Stimulated activated CD4-positive, alpha-beta T cell treated with anti-CD3 and anti-CD28 coated beads, Interleukin-1b, Interleukin-23, amount 100 ng/mL, for 4 hours (primary cell): ENCODE measurements at places on chromosomes 3 and 15.
A peak's percentile ranks its signal among the peaks of the same experiment; 100 is the strongest.

GRCh38 chr15:99472416-99473145, 93.2 kb upstream of the MEF2A start:
- DNase-seq: no peak

DNA sequence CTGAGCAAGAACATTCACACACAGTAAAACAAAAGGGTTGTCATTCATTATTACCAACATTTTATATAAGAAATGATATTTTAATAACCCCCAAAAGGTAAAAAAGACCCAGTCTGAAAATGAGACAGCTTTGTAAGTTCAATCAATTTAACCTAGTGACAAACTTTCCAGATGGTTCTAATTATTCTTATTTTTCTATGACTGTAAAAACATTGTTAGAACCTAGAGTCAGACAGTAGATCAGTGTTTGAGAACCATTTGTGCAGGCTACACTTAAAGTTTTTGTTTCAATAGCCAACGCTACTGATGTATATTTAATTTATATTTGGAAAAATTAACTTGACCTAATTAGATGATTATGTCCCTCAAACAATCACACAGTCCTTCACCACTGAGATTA, 708.4 kb upstream of the CBLB start:
- DNase-seq: no peak

GRCh38 chr15:101449471-101450402, 39.8 kb downstream of the PCSK6 start:
- no peak for DNase-seq

DNA sequence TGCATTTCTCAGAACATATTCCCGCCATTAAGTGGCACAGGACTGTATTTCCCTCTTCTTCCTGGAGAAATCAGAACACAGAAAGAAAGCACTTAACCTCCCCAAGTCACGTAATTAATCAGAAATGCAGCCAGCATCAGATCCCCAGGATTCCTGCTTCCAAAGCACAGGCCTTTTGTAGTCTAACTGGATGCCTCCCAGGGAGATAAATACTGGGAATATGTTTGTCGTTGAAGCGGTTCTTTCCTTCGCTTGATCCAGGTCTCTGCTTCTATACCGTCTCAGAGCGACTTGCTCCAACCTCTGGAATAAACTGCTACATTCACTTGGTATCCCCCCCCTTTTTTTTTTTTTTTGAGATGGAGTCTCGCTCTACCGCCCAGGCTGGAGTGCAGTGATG, 198.6 kb downstream of the KBTBD8 start:
- no peak for DNase-seq

- DNase-seq: no peak
Measured at GRCh38 chr15:68330416-68330815, 52.9 kb downstream of the FEM1B start.

DNA sequence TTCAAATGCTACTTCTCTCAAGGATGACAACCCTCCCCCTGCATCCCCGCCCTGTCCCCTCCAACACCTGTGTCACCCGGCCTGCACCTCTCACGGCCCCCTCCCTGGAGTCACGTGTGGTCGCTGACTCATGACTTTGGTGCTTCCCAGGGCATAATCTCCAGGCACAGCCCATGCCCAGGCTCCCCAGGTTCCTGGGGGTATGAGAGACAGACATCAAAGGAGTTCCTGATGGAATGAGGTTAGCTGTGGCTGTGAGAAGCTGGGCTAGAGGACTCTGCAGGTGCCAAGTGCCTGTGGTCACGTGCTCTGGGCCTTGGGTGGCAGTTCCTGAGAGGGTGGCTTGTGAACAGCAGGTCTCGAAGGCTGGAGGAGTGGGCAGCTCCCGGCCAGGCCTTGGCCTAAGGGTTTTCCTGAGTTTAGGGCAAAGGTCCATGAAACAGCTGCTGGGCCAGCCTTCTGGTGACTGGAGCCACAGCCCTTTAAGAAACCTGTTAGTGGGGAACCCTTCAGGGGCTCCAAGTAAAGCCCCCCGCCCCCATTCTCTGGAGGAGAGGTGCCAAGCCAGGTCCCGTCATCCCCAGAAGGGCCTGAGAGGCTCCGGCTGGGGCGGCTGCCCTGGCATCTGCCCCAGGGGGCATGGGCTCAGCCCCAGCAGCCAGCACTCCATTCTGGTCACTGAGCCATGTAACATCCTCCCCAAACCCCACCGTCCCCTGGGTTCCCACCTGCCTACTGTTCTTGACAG, 230.0 kb downstream of the XXYLT1 start:
- DNase-seq: no peak

DNA sequence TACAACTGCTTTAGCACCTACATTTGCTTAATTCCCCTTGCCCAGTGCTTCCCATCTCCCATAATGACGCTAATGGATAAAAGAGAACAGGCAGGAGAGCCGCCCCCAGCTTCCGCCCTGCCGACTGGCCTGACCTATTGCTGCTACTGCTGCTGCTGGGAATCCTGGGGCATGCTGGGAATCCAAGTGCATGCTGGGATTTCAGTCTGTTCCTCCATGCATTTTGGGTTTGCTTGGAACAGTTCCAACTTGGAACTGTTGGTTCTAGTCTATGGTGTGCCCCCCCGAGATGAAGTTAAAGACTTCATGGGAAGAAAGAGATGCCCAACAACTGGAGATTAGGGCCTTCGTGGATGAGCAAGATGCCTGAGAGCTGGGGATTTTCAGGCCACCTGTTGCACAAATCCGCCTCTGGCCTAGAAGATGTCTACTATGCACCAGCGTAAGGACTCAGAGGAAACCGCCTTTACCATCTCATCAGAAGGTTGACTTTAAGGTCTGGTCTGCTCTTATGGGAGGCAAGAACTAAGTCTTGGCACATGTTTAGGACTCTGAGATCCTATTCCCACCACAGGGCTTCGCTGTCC, 29.0 kb downstream of the HAPLN3 start:
- no peak for DNase-seq

DNA sequence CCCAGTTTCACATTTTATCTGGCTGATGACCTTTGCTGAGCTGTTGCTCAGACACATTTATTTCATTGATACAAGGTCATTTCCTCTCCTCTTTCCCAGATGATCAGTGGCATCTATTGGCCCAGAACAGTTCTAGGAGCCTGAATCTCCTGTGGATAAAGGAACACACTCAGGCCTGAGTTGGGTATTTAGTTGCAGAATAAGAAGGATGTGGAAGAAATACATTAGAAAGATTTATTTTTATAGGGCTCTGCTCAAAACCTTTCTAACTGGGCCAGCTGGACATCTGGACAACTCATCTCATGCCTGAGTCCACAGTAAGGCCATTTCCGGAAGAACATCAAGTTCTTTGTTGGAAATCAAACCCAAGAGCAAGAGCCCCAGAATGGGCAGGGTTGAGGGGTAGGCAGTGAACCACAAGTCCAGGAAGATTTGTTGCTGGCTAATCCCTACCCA, 19.7 kb upstream of the MFGE8 start:
- DNase-seq: no peak

DNA sequence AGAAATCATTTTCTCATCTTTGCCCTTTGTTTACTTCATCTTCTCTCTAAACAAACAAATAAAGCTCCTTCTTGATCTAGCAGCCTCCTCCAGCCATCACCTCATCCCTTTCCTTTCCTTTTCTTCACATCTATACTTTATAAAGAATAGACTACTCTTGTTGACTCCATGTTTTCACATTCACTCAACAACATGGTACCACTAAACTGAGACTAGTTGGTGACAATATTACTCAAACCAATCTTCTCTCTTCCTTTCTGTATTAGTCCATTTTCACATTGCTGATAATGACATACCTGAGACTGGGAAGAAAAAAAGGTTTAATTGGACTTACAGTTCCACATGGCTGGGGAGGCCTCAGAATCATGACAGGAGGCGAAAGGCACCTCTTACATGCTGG, 324.7 kb downstream of the SOX2 start:
- DNase-seq: no peak

GRCh38 chr15:85759376-85759775, 35.3 kb downstream of the KLHL25 start:
- DNase-seq: no peak

DNA sequence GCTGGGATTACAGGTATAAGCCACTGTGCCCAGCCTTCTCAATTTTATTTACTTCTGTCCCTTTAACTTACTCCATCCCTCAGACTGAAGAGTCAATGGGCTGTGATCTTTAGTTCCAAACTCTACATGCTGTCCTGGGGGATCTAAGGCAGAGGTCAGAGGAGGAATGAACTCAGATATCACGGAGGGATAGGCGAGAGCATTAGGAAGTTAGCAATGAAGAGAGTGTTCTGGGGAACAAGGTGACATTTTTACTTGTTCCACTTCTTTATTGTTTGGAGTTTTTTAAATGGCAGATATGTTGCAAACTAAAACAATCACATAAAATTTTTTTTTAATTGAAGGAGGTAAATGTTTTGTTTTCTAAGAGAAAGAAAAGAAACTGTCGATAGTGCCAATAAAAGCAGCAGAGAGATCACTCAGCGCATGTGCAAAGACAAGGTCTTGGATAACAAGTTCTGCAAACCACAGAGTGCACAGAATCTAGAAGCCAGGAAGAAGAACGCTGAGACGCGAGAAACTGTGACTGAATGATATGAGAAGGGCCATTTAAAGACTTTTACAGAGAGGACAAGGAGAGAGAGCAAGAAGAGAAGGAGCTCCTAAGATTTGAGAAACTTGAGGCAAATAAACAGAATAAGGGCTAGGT, 10.8 kb upstream of the CA12 start:
- DNase-seq: no peak

DNA sequence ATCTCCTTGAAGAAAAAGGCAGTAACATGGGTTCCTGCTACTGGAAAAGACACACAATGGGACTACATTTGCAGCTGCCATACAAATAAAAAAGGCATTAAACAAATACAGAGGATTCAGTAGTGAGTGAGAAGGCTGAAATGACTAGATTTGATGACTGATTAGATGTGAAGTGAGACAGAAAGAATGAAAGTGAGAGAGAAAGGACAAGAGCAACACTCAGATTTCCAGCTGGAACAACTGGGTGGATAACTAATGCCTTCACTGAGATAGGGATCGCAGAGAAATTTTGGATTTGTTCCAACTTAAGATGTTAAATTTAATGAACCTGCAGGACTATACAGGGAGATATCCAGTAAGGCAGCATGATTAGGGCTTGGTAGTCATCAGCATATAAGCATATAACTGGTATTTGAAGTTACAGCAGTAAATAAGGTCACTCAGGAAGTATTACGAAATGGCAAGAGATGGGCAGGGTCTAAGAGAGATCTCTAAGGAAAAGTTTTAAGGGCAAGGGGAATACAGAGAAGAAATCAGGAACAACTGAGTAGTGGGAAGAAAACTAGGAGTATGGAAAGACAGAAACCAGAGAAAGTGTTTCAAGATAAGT, 8.2 kb downstream of the OSBPL11 start:
- no peak for DNase-seq

- DNase-seq: peak; percentile 18
Measured at GRCh38 chr3:149971403-149972075, 844 bp upstream of the PFN2 start.

DNA sequence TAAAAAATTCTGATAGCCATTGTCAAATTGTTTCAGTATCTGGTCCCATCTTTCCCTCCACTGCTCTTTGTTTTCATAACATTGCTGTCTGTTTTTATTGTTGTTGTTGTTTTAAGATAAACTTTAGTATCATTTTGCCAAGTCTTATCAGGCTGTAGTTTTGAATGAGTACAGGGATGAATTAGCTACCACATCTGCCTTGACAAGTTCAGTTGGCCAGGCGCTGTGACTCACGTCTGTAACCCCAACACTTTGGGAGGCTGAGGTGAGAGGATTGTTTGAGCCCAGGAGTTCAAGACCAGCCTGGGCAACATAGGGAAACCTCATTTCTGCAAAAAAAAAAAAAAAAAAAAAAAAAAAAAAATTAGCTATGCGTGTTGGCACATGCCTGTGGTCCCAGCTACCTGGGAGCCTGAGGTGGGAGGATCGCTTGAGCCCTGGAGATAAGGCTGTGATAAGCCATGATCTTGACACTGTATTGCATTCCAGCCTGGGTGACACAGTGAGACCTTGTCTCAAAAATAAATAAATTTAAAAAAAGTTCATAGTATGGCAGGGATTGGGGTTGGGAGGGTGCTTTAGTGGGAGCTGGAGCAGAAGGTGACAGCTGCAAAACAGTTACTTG, 8.3 kb upstream of the ANKDD1A start:
- DNase-seq: no peak

- DNase-seq: no peak
Measured at GRCh38 chr3:79543218-79543982, 224.4 kb downstream of the ROBO1 start.

GRCh38 chr3:132229641-132230040, 87.6 kb upstream of the ACP3 start:
- no peak for DNase-seq

DNA sequence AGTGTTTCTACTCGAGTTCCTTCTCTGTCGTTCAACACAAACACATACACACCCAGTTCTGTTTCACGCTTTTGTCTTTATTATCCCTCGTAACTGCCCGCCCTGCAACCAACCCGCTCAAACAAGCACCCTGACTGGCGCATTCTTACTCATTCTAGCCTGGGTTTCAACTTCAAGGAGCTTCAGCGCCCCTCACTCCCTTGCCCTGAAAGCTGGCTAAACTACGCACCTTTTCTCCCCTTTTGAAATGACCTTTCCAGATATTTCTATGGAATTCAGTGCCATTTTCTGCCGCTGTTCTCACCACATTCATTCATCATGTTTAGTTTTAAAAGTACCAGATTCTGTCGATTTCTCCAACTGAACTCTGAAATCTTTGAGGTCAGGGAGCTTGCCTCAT, 653 bp upstream of the MFSD1 start:
- no peak for DNase-seq

- DNase-seq: no peak
Measured at GRCh38 chr3:74338998-74339397, 275.5 kb downstream of the CNTN3 start.

DNA sequence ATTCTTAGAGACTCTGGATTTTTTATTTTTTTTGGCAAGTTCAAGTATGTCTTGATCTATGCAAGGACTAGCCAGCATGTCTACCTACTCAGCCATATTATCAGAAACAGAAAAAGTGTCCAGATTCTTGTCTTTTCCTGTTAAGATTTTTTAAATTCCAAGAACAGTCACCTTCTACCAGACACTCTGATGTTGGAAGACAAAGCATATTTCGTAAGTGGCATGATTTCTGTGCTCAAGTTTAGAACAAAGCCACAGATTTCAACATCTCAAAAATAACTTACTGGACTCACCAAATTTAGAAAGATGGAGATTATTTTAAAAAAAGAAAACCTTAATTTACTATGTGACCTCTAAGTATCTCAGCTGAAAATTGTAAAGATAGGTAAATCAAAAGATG, 61.9 kb downstream of the GOLGA6L7 start:
- DNase-seq: no peak

DNA sequence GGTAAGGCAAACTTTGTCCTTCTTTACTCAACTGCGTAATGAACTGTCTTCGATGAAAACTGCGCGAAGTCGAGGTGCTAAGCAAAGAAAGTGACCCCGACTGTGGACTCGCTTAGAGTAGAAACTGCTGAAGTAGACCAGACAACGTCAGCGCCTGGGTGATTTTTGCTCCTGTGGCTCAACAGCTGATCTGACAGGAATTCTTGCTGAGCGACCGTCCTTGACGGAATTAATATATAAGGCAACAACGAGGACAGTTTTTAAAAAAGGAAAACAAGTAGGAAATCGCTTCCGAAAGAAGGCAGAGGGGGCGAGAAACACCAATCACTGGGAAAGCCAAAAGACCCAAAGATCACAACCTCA, 541 bp downstream of the RPS27L start:
- DNase-seq: no peak
